ACHN (cell line): ENCODE measurements at places on chromosomes 2 and 18.

GRCh38 chr2:236744281-236744705 lies 174.7 kb downstream of the ACKR3 start:
- DNase-seq: no peak

DNA sequence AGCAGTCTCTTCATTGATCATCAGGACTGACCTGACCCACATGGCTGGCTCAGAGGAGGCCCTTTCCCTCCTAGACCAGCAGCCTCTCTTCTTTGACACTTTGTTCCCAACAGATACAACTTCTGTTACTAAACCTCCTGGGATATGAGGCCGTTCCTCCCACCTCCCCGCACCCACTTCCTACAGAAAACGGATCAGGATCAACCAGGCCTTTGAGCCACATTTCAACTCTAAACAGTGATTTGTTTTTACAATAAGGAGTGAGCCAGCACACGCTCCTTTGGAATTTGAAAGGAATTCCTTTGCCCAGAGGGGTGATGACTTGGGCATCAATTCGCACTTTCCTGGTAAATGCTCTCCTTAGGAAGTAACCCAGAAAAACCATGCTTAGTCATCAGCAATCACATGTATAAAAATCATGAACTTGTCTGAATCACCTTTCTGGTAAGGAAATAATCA lies 180.4 kb downstream of the FAM124B start:
- DNase-seq: peak; percentile 99

- DNase-seq: no peak
Observed at GRCh38 chr18:34873986-34874580, 164.0 kb downstream of the DTNA start.

DNA sequence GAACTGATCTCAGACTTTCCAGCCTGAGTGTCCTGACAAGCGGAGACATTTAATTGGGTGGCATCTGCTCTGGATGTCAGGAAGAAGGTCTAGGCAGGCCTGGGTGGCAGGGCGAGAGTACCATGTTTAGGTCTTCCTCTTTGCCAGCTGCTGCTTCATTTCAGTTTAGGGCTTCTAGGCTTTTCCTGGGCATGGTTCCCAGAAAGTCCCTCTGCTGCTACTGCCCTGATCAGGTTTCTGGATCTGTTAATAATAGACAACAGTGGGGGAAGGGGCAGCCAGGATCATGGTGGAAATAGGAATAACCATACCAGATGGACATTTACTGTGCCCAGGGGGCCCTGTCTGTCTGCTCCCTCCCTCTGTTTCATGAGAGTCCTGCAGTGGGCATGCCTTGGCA lies 2.3 kb upstream of the PLCD4 start:
- DNase-seq: no peak

- no peak for DNase-seq
Observed at GRCh38 chr2:9236045-9236344, 29.4 kb downstream of the ASAP2 start.

DNA sequence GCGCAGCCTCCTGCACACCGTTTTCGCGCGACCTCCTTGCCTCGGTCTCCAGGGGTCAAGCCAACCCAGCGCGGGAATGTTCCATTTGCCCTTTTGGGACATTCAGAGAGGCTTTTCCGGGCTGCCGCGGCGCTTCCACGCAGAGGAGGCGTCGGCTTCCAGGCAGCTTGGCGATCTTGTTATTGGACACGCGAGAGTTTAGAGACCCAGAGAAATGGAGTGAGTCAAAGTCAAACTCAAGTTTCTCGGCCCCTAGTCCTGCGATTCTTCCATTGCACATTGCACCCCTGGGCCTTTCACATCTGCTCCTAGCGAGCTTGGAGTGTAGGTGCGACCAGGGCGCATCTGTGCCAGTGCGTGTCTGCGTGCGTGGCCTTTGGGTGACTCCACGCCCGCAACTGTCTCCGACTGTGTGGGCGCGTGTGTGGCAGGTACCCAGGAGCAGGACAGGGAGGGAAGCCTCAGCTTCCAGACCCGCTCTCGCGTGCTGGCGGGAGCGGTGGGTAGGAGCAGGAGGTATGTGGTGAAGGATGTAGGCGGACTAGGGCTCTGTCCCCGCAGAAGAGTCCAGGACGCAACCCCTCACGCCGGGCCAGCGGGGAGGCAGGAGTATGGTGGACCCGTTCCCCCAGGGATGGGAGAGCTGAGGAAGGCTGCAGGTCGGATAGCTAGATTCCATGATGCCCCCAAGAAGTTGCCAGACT lies 13.5 kb downstream of the SIX3 start:
- DNase-seq: peak; percentile 12

- DNase-seq: no peak
Observed at GRCh38 chr2:10889651-10890215, 22.0 kb upstream of the KCNF1 start.

DNA sequence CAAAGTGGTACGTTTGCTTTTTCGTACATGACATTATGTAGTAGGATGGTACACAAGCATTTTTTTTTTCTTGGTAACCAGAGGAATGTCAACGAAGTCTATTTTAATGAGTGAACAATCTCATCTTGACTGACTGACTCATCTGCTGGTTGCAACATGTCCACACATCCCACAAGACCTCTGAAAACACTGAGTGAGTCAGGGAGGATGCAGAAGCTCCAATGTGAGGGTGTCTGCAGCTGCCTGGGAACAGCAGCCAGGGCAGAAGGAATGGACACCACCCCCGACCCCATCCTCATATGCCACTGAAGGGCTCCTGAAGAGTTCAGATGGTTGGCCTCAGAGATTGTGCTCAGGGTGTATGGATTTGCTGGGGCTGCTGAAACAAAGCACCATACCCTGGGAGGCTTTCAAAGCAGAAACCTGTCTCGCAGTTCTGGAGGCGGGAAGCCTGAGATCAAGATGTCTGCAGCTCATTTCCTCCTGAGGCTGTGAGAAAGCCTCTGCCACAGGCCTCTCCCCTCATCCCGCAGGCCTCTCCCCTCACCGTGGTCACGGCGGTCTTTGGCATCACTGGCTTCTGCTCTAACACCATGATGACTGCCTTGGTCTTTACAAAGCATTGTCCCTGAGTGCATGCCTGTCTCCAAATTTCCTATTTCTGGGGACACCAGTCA lies 124.6 kb downstream of the LRATD1 start:
- peak; percentile 75 for DNase-seq
